ENCODE measurements at places on chromosomes 3 and 15.

GRCh38 chr15:92803536-92803851 is 96.6 kb upstream of the CHD2 start:
- no peak for DNase-seq

- DNase-seq: no peak
Measured at GRCh38 chr15:86079508-86080266, at the start of gene AGBL1. AGBL1 (plus strand) TSS chr15:86079871.

DNA sequence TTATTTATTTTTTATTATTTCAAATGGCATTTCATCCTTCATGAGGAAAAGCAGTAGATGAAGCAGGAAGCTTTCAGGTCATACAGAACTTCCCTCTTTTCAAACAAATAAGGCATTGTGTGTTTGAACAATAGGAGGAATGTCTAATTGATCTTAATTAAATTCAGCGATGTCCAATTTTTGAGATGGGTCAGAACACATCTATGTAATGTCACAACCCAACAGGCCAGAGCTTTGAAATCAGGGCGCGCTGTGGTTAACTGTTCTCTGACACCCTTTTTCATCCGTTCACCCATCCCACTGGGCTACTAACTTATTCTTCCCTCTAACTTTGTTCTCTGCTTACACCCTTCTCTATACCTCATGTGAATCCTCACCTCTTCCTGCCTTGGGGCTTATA is 510.5 kb downstream of the FOXP1 start:
- no peak for DNase-seq

DNA sequence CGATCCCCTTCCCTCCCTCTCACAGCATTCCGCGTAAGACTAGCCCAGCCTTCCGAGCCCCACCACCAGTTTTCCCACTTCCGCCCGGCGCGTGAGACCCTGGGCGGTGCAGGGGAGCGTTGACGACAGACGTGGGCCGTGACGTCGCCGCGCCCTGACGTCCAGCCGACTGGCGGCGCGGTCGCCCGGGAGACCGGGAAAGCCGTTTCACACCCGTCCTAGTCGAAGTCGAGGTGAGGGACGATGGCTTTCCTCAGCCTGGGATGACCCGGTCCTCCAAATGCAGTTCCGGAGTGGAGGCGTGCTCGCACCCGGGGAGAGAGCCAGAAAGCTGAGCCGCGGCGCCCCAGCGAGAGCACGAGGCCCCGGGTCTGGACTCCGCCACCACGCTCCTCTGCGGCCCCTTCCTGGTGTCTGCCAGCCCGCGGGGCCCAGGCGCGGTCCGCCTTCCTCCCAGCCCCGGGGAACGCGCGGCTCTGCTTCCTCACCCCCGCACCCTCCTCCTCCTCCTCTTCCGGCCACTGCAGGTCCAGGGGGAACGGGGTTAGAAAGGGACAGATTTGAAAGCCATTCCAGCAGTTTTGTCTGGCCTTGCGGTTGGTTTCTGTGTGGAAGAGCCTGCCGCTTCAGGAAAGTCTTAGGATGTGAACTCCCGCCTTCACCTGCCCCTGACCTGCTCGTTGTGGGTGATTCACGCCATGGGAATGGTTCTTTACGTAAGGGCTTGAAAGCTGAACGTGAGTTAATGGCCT is at the start of gene LEKR1:
Gene LEKR1, plus strand, starts transcription at position 210 of the 752 bp plus-strand sequence. CDS start 2,977 bp downstream, outside the sequence.
- peak; percentile 90 for DNase-seq

GRCh38 chr15:101288905-101289513 is 6.0 kb downstream of the SNRPA1 start:
- no peak for DNase-seq

GRCh38 chr15:57319226-57319918 is 56.9 kb upstream of the CGNL1 start:
- no peak for DNase-seq

- no peak for DNase-seq
Measured at GRCh38 chr3:153626158-153626557, 464.1 kb downstream of the RAP2B start.

GRCh38 chr3:127685708-127686511 is 13.2 kb downstream of the ABTB1 start:
- no peak for DNase-seq

- DNase-seq: no peak
Measured at GRCh38 chr3:176479248-176479647, 718.0 kb downstream of the TBL1XR1 start.

DNA sequence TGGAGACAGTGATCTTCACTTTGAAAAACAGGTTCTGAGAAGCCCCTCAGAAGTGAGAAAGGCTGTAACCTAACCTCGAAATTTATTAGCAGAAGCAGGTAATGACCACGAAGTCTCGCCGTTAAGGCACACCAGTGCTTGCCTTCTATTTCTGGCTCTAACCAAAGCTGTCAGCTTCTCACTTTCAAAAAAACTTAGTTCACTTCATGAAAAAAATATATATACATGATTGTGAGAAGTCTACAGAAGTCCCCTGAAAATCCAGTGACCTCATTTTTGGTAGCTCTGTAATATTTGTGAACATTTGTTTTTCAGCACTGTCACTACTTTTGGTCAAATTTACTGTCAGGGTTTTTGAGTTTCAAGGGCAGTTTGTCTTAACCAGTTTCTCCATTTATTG is 19.1 kb upstream of the AKAP13 start:
- no peak for DNase-seq

GRCh38 chr3:123679712-123680386 is 95.0 kb upstream of the HACD2 start:
- no peak for DNase-seq

DNA sequence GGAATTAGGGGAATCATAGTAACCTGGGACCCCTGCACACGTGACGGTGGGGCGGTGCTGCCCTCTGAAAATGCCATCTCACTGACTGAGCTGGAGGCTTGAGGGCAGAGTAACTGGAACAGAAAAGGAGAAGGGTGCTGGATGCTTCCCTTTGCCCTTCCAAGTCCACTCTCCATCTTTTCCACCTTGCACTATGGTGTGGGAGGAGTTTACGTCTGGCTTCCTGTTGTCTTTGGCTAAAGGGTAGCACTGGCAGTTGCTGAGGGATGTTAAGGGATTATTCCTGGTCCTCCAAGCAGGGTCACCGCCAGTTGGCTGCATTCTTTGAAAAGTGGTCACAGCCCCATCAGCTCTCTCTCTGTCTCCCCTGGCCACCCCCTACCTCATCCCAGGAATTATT is 129.4 kb upstream of the SNTN start:
- no peak for DNase-seq

- DNase-seq: peak; percentile 46
Measured at GRCh38 chr3:10547841-10548783, 42.7 kb upstream of the ATP2B2 start.

DNA sequence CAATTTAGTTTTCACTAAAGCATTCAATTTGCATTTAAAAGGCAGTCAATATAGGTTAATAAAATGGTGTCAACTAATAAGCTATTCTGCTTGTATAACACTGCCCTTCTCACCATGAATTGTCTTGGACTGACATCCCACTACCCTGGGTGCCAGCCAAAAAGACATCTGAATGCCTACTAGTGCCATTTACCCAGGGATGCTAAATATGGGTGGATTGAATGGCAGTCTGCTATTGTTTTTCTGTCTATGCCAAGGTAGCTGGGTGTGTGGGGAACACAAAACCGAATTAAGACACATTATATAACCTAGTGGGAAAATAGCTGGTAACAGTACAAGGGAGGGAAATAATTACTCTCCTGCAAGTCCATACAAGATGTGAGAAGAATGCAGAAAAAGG is 240.0 kb upstream of the CFAP20DC start:
- no peak for DNase-seq

All from coronary artery (tissue), 2 donors.